Mammary epithelial cell (primary cell): ENCODE measurements at places on chromosomes 2 and 18. TPM values are rescaled to one million over a fixed set of nuclear protein-coding genes. Genes with fewer than 3 reads are reported as not detected.
A peak's percentile ranks its signal among the peaks of the same experiment; 100 is the strongest.

The BMP10 gene
- polyA plus RNA-seq: not detected

The CYP1B1 gene
- 4.1 TPM for polyA plus RNA-seq

The DPYSL5 gene
- polyA plus RNA-seq: not detected

The RAB27B gene
- polyA plus RNA-seq: 2.5 TPM

DNA sequence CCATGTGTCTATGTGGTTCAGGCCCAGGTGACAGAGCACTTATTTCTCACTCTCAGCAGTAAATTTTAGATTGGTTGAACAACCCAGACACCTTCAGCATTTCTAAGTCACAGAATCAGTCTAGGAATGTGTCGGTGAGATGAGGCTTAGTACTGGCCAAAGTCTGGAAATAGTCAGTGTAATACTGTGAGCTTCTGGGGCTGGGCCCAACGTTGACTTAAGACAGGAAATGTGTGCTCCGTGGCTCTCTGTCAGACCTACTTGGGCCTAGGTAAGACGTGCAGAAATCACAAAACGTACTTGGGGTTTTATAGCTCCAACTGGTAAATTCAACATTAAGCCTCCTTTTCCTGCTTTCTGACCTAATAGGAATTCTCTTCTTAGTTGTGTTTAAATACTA, 160.3 kb upstream of the COL3A1 start:
- DNase-seq: no peak

- DNase-seq: no peak
Observed at GRCh38 chr2:118687192-118687591, 160.3 kb downstream of the EN1 start.

DNA sequence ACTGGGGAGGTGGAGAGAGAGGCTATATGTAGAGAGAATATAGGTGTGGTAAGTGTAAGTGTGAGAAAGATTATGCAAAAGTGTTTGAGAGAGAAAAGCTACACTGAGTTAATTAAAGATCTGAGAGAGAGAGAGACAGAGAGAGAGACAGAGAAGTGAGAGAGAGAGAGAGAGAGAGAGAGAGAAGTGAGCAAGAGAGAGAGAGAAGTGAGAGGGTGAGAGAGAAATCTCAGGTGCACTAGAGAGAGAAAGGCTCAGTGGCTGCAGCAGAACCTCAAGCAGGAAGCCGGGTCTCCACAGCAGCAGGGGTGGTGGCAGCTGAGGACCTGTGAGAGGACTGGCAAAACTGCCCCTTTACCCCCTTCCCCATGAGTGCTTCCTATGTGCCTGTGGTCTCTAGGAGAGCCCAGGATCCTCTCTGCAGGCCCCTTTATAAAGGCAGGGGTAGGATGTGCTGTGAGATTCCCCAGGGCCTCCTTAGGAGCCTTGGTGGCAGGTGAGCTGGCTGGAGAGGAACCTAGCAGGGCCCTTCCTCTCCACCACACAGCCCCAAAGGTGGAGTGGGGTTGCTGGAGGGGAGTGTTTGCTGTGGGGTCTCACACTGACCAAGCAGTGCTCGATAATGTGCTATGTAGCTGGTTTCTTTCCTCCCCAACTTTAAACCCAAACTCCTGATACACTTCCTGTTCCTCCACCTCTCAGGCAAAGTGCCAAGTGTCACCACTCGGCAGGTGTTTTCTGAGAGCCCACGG, 52.6 kb downstream of the SLC4A5 start:
- no peak for DNase-seq

- no peak for DNase-seq
Observed at GRCh38 chr2:137925599-137925998, 38.7 kb upstream of the HNMT start.

DNA sequence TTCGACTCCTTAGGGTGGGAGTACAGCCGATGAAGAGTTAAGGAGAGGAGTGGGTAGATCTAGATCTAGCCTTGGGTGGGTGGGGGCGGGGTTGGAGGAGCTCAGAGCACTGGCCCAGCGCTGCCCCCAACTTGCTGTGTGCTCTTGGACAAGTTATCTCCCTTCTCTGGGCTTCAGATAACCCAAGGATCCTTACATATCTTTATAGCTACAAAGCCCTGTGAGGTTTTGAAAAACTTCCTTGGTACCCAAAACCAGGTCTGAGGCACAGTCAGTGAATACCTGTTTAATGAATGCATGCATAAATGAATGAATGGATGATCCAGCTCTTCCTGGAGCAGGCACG, 1.3 kb upstream of the ODC1 start:
- DNase-seq: no peak

GRCh38 chr2:216299588-216299987, 72.7 kb downstream of the MARCHF4 start:
- DNase-seq: peak; percentile 40

DNA sequence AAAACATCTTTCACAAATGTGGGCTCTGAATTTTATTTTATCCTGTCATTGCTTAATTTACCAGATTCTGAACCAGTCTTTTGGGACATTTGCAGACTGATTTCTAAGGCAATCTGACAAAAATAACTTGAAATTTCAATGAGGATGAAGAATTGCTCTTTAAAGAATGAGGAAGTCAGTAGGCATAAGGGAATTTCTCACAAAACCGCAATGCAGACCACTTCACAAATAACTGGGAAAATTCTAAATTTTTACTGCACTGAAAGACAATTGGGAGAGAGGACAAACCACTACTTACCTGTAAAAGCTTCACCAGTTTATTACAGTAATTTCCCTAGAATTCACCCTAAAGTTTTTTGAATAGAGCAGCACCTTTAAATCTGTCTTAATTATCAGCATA, 736.3 kb downstream of the NRXN1 start:
- no peak for DNase-seq

GRCh38 chr18:25350489-25351251, 1.3 kb downstream of the ZNF521 start:
- peak; percentile 2 for DNase-seq

- DNase-seq: peak; percentile 96
Observed at GRCh38 chr2:174835797-174836255, 71.6 kb upstream of the CHRNA1 start.
